Bladder microvascular endothelial cell (primary cell): ENCODE measurements at places on chromosomes 5 and 9. TPM values are rescaled to one million over a fixed set of nuclear protein-coding genes. Genes with fewer than 3 reads are reported as not detected.

The C9orf153 gene
- 0.94 TPM in 1 of 2 replicates, not detected in the other for total RNA-seq

The IFNA21 gene
- not detected in 2 replicates for total RNA-seq

The FOXI1 gene
- total RNA-seq, result not detected in 2 replicates

The NR5A1 gene
- not detected in 2 replicates for total RNA-seq

The NTRK2 gene
- under 0.01 TPM in 2 replicates for total RNA-seq

The CCL28 gene
- total RNA-seq, result 0.81 and 2.0 TPM in 2 replicates

The CATSPER3 gene
- not detected in 2 replicates for total RNA-seq

The FGF1 gene
- 0.16 and 0.44 TPM in 2 replicates for total RNA-seq

The PCDHAC2 gene
- 0.19 and 0.32 TPM in 2 replicates for total RNA-seq

The POU4F3 gene
- under 0.01 and 0.06 TPM in 2 replicates for total RNA-seq

The PCDHB4 gene
- total RNA-seq, result under 0.01 and 0.25 TPM in 2 replicates

The PTGES2 gene
- total RNA-seq, result 63.5 and 105 TPM in 2 replicates

The FGFR4 gene
- 1.3 and 3.6 TPM in 2 replicates for total RNA-seq

The FAM221B gene
- not detected in 2 replicates for total RNA-seq
